ENCODE measurements at places on chromosomes 2 and 18.
A peak's percentile ranks its signal among the peaks of the same experiment; 100 is the strongest.

DNA sequence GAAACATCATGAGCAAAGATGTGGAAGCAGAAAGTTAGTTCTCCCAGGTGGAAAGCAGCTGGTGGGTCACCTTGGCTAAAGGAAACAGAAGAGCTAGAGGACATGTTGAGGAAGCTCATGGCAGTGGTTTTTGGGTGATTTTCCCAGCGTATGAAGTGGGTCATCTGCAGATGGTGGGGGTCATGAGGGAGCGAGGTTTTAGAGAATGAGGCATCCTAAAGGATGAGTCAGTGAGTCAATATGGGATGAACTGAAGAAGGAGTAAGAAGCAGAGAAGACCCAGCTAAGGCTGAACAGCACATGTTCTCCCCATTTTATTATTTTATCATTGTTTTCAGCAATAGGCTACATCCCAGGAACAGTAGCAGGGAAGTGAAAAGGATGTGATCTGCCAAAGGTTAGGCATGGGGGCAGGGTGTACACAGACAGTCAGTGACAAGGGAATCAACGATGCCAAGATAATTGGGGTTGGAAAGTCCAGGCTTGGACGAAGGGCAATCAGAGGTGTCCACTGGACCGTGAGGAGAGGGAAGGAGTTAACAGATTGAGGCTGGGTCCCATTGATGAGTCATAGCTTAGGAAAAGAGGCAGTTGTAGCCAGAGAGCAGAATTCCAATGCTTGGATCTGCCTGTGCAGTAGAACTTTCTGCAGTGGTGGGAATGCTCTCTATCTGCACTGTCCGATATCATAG lies 289.3 kb upstream of the RAB12 start:
- DNase-seq = no peak

- DNase-seq = no peak
Measured at GRCh38 chr18:59008302-59008974, 131.2 kb upstream of the SEC11C start.

DNA sequence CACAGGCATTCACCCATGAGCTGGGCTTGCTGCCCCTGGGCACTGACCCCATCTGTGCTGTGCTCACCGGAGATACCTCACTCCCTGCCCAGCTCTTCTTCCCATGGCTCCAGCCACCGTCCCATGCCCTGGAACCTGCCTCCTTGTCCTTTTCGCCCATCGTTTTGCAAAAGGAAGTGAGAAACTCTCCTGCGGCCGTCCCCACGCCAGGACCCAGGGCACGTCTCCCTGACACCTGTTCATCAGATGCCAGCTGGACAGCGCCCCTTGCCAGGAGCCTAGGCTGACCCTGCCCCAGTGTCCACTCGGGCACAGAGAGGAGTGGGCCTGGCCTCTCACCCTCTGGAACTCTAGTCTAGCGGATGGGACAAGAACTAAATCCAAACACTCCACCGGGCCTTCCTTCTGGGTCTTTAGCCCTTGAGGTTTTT lies 238.6 kb downstream of the SEPTIN10 start:
- DNase-seq = no peak

GRCh38 chr2:231370429-231370748 lies 25.1 kb upstream of the B3GNT7 start:
- DNase-seq = no peak

DNA sequence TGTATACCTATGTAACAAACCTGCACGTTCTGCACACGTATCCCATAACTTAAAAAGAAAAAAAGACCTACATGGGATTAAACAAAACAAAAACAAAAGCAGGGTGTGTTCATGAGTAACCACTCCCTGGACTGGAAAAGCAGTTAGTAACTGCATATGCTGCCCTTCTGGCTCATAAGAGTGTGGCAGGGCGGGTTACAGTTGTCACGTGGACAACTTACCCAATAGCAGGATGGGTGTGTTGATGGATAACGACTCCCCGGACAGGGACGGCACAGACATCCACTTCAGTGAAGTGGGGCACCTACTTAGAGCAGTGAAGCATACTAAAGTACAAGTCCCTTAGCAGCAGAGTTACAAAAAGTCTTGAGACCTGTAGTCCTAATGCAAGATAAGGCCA lies 136.7 kb downstream of the CCBE1 start:
- DNase-seq = no peak

GRCh38 chr2:173216668-173217067 lies 138.0 kb upstream of the CDCA7 start:
- DNase-seq = no peak

DNA sequence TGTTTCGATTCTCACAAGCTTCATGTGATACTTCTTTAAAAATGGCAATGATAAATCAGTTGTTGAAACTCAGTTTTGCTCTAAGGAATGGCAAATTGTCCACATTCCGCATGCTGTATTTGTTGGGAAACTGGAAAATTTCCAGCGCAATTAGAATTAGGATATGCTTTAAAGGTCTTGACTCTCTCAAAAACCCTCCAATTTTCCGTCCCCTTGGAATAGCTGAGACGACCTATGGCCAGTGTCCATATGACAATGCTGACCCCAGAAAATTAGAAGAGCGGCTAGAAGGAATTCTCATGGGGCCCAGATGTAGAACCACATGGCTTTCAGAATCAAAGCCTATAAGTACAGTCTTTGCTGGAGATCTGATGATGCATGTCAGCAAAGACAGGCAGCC lies 170.8 kb downstream of the TMEM18 start:
- no peak for DNase-seq

DNA sequence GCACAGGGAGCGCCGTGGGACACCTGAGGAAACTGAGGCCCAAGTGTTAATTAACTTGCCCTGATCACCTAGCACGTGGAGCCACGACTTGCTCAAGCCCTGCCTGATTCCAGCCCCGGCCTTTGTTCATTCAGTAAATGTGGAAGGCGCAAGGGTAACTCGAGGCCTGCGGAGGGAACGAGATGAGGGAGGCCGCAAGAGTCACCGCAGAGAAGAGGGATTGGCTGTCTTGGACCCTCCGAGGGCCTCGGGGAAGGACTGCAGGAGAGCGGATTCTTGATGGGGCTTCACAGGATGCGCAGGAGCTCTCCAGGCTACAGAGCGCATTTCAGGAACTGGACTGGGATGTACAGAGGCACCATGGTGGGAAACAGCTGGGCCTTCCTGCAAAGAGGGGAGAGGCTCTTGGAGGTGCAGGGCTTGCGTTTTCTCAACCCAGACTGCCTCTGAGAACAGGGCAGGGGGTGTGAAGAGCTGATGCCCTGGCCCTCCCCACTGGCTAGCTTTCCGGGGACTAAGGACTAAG lies 511 bp upstream of the ANKMY1 start:
- no peak for DNase-seq

DNA sequence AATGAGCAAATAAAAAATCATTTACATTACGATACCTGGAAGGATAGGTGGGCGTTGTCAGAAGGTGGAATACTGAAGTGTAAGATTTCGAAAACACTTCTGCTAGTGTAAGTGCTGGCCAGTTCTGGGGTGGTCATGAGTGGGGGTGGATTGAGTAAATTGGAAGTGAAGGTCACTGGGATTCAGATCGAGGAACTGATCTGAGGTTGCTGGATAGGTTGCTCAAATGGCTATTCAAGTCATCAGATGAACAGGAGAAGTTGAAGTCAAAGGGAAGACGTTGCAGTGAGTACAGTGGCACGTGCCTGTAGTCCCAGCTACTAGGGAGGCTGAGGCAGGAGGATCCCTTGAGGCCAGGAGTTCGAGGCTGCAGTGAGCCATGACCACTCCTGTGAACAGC lies 95.7 kb downstream of the MALT1 start:
- DNase-seq = no peak

DNA sequence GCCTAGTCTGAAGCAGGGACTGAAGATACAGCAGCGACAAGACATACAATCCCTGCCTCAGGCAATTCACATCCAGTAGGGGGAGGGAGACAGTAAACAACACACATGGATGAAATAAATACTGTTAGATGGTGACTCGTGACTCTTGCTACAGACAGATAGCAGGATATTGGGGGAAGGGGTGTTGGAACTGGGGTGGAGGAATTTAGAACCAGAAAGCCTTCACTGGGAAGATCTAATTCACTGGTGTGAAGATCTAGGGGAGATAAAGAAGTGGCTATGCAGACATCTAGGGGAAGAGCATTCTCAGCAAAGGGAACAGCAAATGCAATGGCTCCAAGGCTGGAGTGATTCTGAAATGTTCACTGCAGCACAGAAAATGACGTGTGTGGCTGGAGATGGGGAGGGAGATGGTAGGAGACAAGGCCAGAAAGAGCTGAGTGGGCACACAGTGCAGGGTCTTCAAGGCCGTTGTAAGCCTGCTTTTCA lies 52.6 kb upstream of the TMEM163 start:
- DNase-seq = no peak

GRCh38 chr2:67259556-67260342 lies 137.4 kb upstream of the ETAA1 start:
- DNase-seq = no peak

GRCh38 chr2:165273176-165273575 lies 34.0 kb downstream of the SCN2A start:
- peak; percentile 25 for DNase-seq

DNA sequence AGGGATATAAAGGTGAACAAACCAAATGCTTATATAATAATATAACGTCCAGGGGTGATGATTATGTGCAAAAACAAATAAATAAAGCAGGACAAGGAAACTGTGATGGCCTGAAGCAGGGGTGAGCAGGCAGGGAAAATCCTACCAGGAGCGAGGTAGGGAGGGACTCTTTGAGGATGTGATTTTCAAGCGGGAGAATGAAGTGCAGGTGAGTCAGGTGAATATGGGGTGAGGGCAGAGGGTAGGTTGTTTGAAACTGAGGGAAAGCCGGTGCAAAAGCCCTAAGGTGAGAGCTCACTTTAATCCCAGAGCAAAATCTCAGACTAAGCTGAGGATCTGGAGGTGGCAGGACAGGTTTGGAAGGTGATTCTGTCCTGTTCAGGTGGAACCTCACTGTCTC lies 40.7 kb downstream of the CYP26B1 start:
- no peak for DNase-seq

DNA sequence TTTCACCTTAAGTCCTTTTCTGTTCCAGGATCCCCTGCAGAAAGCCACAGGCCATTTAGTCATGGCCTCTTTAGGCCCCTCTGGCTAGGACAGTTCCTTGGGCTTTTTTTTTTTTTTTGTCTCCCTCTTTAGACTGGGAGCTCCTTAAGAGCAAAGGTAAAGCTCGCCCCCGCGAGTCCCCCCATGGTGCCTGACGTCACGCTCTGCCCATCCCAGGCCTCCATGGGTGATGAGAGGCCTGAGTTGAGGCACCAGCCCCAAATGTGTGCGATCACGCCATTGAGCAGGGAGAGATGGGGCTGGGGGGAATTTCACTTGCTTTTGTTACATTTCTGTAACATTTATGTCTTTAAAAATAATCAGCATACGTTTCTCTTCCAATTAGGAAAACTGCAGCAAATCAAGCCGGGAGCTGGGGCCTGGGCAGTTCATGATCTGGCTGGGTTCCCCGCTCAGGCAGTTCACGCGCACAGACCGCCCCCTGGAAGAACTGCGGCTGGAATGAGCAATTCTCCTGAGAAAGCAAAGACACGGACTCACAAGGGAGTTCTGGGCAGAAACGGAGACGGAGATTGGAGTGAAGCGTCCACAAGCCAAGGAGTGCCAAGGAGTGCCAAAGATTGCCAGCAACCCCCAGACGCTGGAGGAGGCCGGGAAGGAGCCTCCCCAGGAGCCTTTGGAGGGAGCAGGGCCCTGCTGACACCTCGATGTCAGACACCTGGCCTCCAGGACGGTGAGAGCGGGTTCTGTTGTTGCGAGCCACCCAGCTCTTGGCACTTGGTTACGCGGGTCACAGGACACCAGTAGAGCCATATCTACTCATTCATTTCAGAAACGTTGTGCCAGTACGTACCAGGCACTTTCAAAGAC lies 108.4 kb upstream of the ODC1 start:
- DNase-seq = no peak

DNA sequence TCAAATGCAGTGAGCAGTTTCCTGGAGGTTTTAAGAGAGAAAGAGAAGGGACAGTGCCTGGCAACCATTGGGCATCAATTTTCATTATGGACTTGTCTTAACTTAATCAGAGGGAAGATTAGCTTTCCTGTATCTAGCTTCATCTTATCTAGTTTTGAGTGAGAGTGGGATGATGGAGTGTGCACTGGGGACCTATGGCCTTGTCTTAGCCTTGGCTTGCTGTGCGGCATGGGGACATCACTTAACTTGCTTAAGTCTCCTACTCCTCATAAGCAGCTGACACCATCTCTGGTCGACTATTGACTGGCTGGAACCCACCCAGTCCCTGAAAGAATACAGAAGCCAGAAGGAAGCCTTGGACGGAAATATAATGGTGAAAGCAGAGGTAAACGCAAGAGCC lies 344.0 kb downstream of the SOX11 start:
- no peak for DNase-seq

- DNase-seq = no peak
Measured at GRCh38 chr2:126657148-126657635, 1.2 kb downstream of the GYPC start.

DNA sequence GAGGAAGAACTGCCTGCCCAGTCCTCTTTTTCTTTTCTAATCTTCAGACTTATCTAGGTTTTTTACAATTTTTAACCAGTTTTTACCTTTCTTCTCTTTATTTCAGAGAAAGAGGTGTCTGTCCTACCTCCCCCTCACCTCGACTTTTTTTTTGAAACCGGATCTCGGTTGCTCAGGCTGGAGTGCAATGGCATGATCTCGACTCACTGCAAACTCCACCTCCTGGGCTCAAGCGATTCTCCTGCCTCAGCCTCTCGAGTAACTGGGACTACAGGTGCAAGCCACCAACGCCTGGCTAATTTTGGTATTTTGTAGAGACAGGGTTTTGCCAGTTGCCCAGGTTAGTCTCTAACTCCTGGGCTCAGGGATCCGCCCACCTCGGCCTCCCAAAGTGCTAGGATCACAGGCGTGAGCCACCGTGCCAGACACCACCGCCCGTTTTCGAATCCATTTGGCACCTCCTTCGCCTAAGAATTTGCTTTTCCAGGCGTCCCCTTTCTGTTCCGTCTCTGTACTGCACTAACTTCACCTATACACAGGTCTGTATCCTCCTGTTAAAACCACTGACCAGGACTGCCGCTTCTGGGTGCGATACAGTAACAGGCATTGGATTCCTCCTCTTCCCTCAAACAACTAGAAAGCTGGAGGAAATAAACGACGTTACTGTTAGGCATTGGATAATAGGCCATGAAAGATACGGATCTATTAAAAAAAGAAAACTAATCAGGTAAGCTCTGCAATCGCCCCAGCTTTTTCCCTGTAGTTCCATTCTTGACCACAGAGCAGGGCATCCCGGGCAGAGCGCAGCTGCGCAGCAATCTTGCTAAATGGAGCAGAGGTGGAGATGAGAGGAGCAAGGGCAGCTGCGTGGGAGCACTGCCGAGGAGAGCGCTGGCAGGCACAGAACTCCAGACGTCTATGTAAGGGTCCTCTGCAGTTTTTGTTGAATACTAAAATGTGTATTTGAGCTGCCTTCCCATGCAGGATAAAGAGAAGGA lies 69.9 kb downstream of the ZC3H6 start:
- DNase-seq = no peak

GRCh38 chr2:211085056-211085680 lies 528.8 kb downstream of the CPS1 start:
- DNase-seq = peak; percentile 33
